GM12892 (cell line): ENCODE measurements at places on chromosomes 11 and 22.

DNA sequence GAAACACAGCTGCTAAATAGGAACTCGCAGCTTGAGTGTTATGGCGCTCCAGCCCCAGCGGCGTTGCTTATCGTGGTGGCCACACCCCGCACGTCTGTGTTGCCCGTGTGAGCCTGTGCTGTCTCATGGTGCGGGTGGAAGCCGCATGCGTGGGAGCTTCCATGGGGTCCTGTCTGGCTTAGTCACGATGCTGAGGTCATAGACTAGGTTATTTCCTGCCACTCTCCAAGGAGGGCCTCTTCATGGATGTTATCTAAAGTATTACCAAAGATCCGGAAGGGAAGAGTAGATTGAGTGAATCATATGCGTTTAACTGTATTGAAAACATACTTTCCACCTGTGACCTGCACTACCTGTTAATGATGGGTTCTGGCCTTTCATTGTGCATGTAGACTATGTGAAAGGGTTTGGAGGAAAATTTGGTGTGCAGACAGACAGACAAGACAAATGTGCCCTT lies 21.7 kb downstream of the CTTN start:
- no peak for DNase-seq

DNA sequence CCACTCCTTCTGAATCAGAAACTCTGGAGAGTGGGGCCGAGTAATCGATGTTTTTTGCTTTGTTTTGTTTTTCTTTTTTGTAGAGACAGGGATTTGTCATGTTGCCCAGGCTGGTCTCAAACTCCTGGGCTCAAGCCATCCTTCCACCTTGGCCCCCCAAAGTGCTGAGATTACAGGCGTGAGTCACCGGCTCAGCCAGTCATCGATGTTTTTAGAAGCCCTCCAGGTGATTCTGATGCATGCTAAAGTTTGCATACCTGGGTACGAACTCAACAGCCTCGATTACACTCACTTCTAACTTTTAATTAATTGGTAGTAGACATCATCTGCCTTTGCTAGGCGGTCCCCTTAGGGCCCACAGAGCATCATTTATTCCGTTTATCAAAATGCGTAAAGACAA lies 50.3 kb downstream of the C11orf71 start:
- no peak for DNase-seq

DNA sequence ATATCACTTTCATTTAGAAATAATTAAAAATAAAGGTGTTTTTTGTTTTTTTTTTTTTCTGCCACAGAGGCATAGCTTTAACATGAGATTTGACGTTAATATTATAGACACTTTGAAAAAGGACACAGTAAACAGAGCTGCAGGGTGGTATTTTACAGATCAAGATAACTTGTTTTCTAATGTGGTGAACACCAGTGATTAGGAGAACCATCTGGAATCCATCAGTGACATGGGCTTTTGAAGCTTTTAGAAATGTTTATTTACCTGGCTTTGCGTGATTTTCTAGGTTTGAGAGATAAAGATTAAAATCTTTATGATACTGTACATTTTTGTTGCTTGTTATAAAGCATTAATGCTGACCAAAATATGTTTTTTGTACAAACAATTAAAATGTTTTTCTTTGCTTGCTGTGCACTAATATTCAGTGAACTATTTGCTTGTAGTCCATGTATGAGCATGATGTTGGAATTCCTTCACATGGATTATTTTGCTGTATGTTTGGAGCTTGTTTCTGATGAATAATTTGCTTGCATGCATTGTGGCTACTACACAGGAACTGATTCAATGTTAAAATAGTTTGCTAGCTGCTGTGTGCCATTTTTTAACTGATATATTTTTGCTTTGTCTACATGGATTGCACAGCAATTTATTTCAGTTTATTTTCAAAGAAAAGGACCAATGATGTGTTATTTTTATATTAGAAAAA lies 352.1 kb upstream of the NARS2 start:
- no peak for DNase-seq

DNA sequence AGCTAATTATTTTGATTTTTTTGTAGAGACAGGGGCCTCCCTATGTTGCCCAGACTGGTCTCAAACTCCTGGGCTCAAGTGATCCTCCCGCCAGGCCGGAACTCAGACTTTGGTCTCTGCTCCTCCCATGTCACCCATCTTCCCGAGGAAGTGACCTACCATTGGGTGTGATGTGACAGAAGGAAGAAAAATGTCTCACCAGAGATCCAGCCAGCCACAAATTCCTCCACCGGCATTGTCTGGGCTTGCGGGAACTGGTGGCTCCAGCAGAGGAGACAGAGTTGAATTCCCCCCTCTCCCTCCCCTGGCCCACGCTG lies 772 bp downstream of the SLC25A45 start:
- no peak for DNase-seq
